Liver (tissue), 10 donors: ENCODE measurements at places on chromosomes 12 and 14. TPM values are rescaled to one million over a fixed set of nuclear protein-coding genes. Genes with fewer than 3 reads are reported as not detected.

GRCh38 chr14:53144244-53144643 is 8.9 kb downstream of the DDHD1 start:
- no peaks in the 10 kb centered on the region for H3K36me3 ChIP-seq
- H3K27me3 ChIP-seq = no peaks in the 10 kb centered on the region
- H3K4me1 ChIP-seq = no peaks in the 10 kb centered on the region
- no peak for DNase-seq
- no peak overlapping the region for H3K4me3 ChIP-seq

DNA sequence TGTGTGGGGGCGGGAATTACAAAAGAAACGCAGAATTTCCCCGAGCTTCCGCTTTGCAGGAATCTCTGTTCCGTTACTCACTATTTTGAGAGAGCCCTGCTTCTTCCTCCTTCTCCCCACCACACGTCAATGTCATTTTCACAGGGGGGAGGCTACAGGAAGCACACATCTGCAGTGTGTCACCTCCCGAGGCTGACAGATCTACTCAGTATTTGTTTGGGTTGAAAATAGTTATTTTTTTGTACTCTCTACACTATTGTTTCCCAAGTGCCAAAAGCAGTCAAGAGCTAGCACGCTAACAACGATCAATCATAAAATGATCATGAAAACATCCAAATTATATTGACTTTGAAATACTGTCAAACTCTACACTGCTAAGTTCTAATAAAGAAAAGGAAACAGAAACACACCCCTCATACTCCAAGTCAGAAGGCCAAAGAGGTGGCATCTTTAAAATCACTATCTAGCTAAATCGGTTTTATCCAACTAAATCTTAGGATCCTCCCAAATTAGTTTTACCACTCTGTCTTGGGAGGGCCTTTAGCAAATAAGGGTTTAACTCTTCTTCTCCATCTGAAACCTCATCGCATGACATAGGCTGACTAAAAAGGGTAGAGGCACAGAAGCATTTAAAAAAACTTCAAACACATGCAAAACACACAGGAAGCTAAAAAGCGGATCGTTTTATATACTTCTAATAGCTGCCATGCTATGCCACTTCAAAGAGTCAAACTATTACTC is 51.8 kb downstream of the FOXN3 start:
- no peaks in the 10 kb centered on the region for H3K27me3 ChIP-seq
- H3K27ac ChIP-seq = no peak overlapping the region
- DNase-seq = no peak
- no peaks in the 10 kb centered on the region for H3K36me3 ChIP-seq

DNA sequence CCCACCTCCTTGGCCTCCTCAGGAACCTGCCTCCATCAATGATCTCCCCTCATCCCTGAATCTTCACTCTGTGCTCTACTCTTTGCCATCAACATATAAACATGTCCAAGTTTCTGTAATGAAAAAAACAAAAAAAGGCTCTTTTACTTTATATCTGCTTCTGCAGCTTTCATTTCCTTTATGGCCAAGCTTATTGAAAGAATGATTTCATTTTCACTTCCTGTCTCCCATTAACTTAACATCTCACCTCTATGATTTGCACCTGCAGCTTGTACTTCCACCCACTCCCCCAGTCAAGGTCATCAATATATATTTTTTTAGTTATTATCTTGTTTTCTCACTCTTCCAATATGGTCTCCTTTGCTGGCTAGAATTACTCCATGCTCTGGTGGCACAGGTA is 15.6 kb upstream of the RNU6-7 start:
- no peaks in the 10 kb centered on the region for H3K27me3 ChIP-seq
- no peaks in the 10 kb centered on the region for H3K36me3 ChIP-seq
- no peaks in the 10 kb centered on the region for H3K4me1 ChIP-seq
- H3K4me3 ChIP-seq = no peak overlapping the region
- DNase-seq = no peak

- no peaks in the 10 kb centered on the region for H3K4me1 ChIP-seq
- no peak for DNase-seq
- H3K36me3 ChIP-seq = no peaks in the 10 kb centered on the region
- H3K27me3 ChIP-seq = no peaks in the 10 kb centered on the region
- H3K27ac ChIP-seq = no peak overlapping the region
Observed at GRCh38 chr12:496736-497135, 37.0 kb downstream of the B4GALNT3 start.

GLIPR1L1 gene
- not detected for polyA plus RNA-seq

- no peak overlapping the region for H3K27ac ChIP-seq
- no peak for DNase-seq
- no peaks in the 10 kb centered on the region for H3K27me3 ChIP-seq
- peaks cover 6% of the 10 kb centered on the region for H3K4me1 ChIP-seq
Observed at GRCh38 chr14:103816991-103817390, 30.4 kb downstream of the PPP1R13B start.

DNA sequence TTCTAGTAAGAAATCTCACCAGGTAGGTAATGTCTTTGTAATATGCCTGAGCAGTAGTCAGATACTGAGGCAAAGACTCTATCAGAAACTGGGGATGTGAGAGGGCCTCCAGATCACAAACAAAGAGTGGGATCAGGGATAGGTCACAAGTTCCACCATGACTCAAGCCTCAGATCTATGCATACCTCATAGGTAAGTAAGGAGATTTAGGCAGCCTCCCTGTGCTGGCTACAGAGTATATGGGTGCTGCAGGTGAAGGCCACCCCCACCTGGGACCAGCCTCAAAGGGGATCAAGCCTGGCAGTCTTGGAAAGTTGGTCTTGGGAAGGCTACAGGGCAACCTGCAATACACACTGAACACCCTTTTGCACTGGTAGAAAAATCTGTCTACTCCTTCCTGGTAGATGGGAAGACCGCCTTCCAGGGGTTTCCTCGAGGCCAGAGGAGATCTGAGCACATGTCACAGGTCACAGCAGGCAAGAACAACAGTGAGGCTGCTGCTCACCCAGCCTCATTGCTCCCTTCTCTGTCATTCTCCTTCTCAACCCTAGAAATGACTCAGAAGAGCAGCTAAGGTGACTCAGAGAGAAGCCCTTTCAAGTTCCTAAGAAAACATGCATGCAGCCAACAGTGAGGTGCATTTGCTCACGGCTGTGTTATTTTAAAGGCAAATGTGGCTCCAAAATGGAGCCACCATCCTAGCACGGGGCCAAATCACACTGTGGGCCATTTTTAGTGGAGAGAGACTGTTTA is 143.4 kb upstream of the CDKN3 start:
- H3K4me3 ChIP-seq = no peak overlapping the region
- H3K4me1 ChIP-seq = no peaks in the 10 kb centered on the region
- no peaks in the 10 kb centered on the region for H3K36me3 ChIP-seq

GRCh38 chr14:81400852-81401251 is 728 bp upstream of the STON2 start:
- H3K36me3 ChIP-seq = no peaks in the 10 kb centered on the region
- DNase-seq = no peak
- H3K4me1 ChIP-seq = peaks cover 6% of the 10 kb centered on the region
- no peaks in the 10 kb centered on the region for H3K27me3 ChIP-seq
- no peak overlapping the region for H3K27ac ChIP-seq

EIF2S3B gene
- polyA plus RNA-seq = not detected

GRCh38 chr14:72608391-72609204 is 285.3 kb downstream of the DPF3 start:
- H3K36me3 ChIP-seq = no peaks in the 10 kb centered on the region
- no peak overlapping the region for H3K27ac ChIP-seq
- H3K4me3 ChIP-seq = no peak overlapping the region
- H3K27me3 ChIP-seq = no peaks in the 10 kb centered on the region
- H3K4me1 ChIP-seq = peaks cover 5% of the 10 kb centered on the region

NRIP2 gene
- 0.46 TPM for polyA plus RNA-seq

GRCh38 chr14:91048265-91048664 is 12.2 kb downstream of the RPS6KA5 start:
- no peak overlapping the region for H3K4me3 ChIP-seq
- H3K27ac ChIP-seq = no peak overlapping the region
- H3K4me1 ChIP-seq = no peaks in the 10 kb centered on the region
- H3K36me3 ChIP-seq = no peaks in the 10 kb centered on the region

ANKS1B gene
- 0.03 TPM for polyA plus RNA-seq

DNA sequence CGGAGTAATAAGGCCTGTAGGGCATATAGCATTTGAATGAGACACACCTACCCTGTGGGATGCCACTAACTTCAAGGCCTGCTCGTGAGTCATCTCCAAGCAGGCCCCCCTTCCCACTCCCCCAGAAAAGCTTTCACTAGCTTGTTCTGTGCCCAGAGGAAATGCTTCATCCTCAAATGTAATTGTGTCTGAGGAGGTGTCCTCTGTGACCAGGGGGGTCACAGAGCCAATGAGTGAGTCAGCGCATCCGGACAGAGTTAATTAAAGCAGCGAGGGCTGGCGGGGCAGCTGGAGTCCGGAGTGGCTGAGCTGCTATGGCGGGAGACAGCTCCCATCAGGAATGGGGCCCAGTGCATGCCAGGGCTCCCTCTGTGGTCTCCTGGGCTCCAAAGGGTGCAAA is 27.0 kb upstream of the ESRRB start:
- H3K27ac ChIP-seq = no peak overlapping the region
- H3K4me1 ChIP-seq = peaks cover 2% of the 10 kb centered on the region
- H3K4me3 ChIP-seq = no peak overlapping the region
- no peak for DNase-seq

DNA sequence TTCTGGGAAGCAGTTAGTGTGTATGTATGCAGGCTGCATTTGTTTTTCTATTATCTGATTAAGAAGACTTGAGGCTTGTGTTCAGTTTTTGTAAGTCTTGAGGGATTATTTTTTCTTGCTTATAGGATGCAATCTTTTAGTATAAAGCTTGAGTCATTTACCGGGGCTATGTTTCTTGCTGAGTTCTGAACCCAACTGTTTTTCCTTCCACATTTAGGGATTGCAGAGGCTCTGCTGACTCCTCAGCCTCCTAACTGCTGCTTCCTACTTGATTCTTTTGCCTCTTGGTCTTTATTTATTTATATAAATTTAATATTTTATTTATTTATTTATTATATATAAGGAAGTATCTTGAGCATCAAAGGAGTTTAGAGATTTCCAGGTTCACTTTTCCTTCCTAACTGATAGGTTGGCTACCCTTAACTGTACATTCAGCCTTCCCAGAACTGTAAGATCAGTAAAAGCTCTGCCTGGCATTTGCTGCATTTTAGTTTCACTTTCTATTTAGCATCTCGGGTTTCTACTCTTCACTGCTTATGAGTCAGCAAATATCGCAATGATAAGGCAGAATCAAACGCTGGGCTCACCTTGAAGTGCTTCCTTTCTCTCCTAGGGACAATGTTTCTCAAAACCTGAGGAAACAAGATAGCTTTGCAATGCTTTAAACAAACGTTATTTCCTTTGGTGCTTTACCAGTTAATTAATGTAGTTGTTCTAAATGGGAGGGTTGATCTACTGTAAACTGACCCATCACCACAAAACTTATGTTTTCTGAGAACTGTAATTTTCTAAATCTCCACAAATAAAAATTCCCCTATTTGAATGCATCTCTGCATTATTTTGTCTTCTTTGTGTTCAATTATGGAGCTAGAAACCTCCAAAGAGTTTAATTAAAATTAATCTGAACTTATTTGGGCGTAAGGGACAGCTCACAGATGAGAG is 1183.7 kb upstream of the TMEM132C start:
- H3K4me3 ChIP-seq = peak overlapping the region; percentile 71
- no peaks in the 10 kb centered on the region for H3K36me3 ChIP-seq
- peak overlapping the region; percentile 7 for H3K27ac ChIP-seq
- H3K27me3 ChIP-seq = no peaks in the 10 kb centered on the region

DNA sequence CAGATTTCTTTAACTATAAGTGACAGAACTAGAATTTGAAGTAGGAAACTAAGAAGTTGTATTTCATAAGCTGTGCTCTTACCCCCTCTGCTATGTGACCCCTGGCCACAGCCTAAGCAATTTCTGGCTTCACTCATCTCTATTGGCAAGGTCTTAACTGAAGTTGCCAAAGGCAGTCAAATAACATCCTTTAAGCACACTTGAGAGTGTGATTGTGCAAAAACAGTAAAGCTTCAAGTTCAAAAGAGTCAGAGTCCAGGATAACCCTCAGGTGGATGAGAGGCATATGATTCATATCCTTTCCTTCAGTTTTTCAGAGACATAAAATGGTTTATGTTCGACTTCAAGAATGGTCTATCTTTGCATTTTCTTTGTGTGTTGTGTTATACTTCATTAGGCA is 45.2 kb downstream of the GRIP1 start:
- H3K4me1 ChIP-seq = peaks cover 1% of the 10 kb centered on the region
- no peak overlapping the region for H3K4me3 ChIP-seq
- H3K27me3 ChIP-seq = no peaks in the 10 kb centered on the region
- no peaks in the 10 kb centered on the region for H3K36me3 ChIP-seq
- DNase-seq = no peak

GRCh38 chr12:48286665-48287064 is 64.1 kb downstream of the ZNF641 start:
- H3K36me3 ChIP-seq = no peaks in the 10 kb centered on the region
- no peaks in the 10 kb centered on the region for H3K4me1 ChIP-seq
- H3K4me3 ChIP-seq = no peak overlapping the region
- no peak overlapping the region for H3K27ac ChIP-seq
- H3K27me3 ChIP-seq = no peaks in the 10 kb centered on the region

DNA sequence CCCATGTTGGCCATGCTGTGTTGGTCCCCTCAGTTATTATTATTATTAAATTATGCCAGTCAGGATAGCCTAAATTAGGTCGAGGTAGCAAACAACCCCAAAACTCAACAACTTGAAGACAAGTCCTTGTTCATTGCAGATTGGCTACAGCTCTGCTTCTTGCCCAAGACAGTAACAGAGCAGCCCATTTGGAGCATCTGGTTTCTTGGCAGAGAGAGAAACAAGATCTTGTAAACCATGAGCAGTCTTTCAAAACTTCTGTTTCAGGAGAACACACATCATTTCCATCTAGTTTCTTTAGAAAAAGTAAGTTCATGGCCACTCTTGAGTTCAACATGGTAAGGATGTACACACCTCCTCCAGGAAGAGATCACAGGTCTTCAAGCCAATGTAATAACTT is 52.3 kb downstream of the E2F7 start:
- no peak overlapping the region for H3K4me3 ChIP-seq
- no peaks in the 10 kb centered on the region for H3K27me3 ChIP-seq
- peaks cover 5% of the 10 kb centered on the region for H3K4me1 ChIP-seq
- H3K36me3 ChIP-seq = no peaks in the 10 kb centered on the region

- no peaks in the 10 kb centered on the region for H3K4me1 ChIP-seq
- H3K36me3 ChIP-seq = peaks cover 7% of the 10 kb centered on the region
- H3K4me3 ChIP-seq = no peak overlapping the region
- no peak for DNase-seq
- no peaks in the 10 kb centered on the region for H3K27me3 ChIP-seq
- H3K27ac ChIP-seq = no peak overlapping the region
Observed at GRCh38 chr14:71022012-71022869, 115.0 kb downstream of the PCNX1 start.

- DNase-seq = no peak
- no peaks in the 10 kb centered on the region for H3K36me3 ChIP-seq
- no peaks in the 10 kb centered on the region for H3K27me3 ChIP-seq
- H3K27ac ChIP-seq = no peak overlapping the region
- H3K4me1 ChIP-seq = peaks cover 3% of the 10 kb centered on the region
- no peak overlapping the region for H3K4me3 ChIP-seq
Observed at GRCh38 chr12:95553197-95553943, 2.1 kb upstream of the USP44 start.

GRCh38 chr14:103151270-103151945 is 28.1 kb downstream of the TNFAIP2 start:
- peaks cover 4% of the 10 kb centered on the region for H3K4me1 ChIP-seq
- H3K27me3 ChIP-seq = no peaks in the 10 kb centered on the region
- no peaks in the 10 kb centered on the region for H3K36me3 ChIP-seq
- no peak for DNase-seq
- no peak overlapping the region for H3K27ac ChIP-seq
